ENCODE measurements at places on chromosomes 16 and 17. TPM values are rescaled to one million over a fixed set of nuclear protein-coding genes. Genes with fewer than 3 reads are reported as not detected.
A peak's percentile ranks its signal among the peaks of the same experiment; 100 is the strongest.

Gene METTL26
- total RNA-seq = 37.4 TPM

- no peak for DNase-seq
Measured at GRCh38 chr16:7268182-7268581, 64.5 kb upstream of the RBFOX1 start.

DNA sequence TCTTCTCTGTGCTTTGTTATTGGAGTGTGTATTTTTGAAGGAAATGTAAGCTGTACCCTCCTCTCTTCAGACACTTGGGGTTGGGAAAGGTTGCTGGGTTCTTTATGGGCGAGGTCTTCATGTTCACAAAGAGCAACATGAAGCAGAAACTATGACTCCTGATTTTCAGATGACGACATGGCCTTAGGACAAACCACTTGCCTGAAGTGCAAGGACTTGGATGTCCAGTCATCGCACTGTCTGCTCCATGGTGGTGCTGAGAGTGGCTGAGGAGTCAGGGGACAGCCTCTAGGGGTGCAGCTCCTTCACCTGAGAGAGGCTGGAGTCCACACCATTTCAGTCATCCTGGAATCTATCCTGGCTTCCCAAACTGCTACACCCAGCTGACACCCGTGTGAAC lies 183.9 kb upstream of the CDH5 start:
- no peak for DNase-seq

DNA sequence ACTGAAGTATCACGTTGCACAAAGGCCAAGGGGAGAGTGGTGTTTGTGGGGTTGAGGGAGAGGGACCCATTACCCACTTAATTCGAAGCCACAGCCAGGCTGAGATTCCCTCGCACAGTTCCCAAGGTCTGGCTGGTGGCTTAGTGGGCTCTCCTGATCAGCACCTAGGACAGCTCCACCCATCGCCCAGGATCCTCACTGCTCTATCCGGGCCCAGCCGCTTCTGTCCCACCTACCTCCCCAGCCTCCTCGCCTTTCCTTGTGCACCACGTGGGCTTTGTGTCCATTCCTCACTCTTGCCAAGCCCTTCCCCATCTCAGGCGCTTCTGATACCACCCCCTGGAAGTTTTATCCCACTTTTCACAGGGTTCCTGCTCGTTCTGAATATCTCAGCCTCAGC lies 163.5 kb downstream of the CCT6B start:
- DNase-seq = peak; percentile 19

DNA sequence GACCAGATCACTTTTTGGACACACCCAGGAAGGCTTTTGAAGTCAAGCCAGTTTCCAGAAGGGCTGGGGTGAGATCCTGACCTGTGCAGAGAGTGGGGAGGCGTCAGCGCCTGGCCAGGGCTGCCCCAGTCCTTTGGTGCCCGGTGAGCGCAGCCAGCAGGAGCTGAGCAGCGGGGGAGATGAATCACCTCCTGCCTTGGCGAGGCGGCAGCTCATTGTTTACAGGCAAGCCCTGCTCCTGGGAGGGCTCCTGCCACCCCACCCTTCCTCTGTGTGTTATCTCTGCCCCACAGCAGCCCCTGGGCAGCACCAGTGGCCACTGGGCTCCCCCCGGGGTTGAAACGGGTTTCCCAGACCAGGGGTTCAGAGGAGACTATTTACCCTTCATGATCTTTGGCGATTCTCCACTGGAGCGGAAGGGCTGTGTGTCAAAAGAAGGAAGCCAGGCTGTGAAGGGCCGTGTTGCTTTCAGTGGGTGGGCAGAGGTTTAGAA lies 14.1 kb upstream of the ITGB4 start:
- no peak for DNase-seq
